ENCODE measurements at places on chromosomes 7 and 10.
A peak's percentile ranks its signal among the peaks of the same experiment; 100 is the strongest.

- DNase-seq: no peak
These were observed 70.3 kb upstream of the LOXL4 start for GRCh38 chr10:98338318-98338717.

DNA sequence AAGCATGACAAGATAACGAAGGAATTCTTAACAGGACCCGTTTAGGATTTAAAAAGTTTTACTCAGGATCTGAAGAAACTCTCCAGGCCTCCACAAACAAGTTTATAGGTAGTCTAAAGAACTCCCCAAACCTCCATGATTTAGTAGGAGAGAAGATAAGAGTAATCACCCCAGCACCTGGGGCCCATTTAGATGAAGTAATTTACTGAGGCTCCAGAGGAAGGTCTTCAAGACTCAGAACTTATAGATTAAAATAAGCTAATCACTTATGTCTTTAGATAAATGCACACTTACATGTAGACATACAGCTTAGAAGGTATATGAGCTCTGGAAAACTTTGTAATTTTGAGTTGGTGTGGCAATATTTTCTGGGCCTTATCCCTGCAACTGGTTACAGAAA, 123.8 kb downstream of the HBP1 start:
- no peak for DNase-seq

- DNase-seq: no peak
These were observed 84.1 kb upstream of the LRRC4 start for GRCh38 chr7:128115336-128115820.

DNA sequence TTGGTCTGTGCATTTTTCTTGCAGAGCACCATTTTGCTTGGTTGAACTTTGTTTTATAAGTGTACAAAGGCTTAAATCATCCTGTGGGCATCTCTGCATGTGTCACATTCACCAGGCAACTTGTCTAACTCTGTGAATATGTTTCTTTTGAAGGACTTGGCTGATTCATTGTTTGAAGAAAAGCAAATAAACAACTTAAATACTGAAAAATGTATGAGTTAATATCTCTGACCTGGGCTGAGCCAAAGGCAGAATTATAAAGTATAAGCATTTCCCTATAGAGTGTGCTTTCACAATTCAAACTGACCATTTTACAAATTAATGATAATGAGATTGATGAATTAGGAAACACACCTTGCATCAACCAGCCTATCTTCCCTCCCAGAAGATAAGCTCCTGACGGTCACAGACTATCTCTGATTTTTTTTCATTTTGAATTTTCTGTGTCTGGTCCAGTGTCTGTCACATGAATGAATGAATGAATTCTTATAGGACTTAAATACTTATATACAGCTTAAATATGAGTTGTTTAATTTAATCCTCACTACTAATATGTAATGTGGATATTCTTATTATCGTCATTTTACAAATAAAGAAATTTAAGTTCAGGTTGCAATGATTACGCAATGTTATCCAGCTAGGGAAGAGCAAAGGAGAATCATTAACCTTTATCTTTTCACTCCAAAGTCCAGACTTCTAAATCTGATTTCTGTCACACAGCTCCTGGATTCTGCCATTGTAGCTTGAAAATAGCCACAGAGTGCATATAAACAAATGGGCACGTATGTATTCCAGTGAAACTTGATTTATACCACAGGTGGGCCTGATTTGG, 182.0 kb upstream of the PHYHIPL start:
- no peak for DNase-seq

- no peak for DNase-seq
These were observed 7.4 kb downstream of the PRPS1L1 start for GRCh38 chr7:18020138-18020715.

DNA sequence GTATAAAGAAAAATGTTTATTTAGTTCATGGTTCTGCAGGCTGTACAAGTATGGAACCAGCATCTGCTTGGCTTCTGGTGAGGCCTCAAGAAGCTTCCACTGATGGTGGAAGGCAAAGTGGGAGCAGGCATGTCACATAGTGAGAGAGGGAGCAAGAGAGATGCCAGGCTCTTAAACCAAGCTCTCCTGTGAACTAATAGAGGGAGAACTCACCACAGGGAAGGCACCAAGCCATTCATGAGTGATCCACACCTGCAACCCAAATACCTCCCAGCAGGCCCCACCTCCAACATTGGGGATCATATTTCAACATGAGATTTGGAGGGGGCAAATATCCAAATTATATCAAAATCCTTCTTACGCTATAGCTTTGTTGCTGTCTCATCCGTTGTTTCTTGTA, 113.1 kb downstream of the CPED1 start:
- DNase-seq: no peak

- DNase-seq: no peak
These were observed 103.6 kb upstream of the EGR2 start for GRCh38 chr10:62919776-62920175.

GRCh38 chr10:82821043-82821442, 946.0 kb downstream of the NRG3 start:
- DNase-seq: no peak

DNA sequence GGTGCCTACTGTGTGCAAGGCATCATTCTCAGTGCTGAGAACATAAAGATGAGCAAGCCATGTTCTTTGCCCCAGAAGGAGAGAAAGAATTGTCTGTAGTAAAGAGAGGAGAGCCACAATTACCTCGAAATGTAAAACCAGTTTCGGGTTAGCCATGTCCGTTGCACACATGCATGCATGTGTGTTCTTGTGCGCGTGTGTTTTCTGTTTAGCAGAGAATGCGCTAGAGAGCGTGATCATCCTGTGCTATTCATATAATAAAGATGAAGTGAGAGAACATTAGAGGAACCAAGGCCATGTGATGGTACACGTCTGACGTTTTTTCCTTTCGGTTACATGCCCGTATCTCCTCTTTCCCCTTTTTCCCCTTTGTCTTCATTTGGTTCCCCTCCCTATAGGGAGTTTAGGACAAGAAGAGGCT, 158.2 kb downstream of the CELF2 start:
- DNase-seq: no peak

GRCh38 chr10:7550013-7550412, 116.8 kb downstream of the ITIH5 start:
- DNase-seq: no peak

DNA sequence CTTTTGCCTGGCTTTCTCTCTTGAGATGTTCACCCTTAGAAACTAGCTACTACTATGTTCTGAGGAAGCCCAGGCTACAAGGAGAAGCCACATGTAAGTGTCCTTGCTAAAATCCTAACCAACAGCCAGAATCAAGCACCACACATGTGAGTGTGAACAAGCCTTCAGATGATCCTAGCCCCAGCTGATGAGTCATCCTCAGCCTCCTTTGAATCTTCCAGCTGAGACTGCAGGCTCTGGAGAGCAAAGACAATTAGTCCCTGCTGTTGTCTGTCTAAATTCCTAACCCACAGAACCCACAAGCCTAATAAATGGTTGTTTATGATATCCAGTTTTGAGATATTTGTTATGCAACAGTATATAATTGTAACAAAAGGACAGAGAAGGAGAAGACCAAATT, 92.8 kb upstream of the TAC1 start:
- no peak for DNase-seq

- DNase-seq: no peak
These were observed 143.5 kb downstream of the PIP4K2A start for GRCh38 chr10:22570733-22571430.

DNA sequence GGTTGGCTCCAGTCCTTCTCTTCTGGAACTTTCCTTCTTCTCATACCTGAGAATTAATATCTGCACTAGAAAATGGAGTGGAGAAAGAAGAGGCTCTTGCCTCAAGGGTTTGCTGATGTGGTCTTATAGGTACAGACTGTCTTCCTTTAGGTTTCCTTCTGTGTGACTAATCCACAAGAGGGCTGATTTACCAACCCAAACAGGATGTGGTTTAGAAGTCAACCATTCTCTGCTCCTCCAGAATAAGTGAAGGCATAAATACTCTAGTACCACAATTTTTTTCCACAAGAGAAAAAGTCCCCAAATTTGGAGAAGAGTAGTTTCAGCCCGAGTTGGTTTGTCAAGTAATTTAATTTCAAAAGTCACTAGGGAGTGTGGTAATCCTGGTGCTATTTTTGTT, 85.8 kb downstream of the NRP1 start:
- DNase-seq: no peak

DNA sequence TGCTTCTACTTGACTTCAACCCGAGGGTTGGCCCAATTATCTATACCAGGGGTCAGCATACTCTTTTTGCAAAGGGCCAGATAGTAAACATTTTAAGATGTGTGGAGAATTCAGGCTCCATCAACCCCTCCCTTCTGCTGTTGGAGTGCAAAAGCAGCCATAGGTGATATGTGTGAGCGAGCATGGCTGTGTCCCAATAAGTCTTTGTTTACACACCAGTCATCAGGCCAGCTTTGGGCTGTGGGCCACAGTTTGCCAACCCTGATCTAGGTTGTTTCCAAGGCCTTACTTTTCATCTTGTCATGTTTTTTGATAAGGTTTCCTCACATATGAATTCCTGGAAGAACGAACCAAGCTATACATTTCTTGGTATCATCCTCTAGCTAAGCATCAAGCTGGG, 136.9 kb upstream of the VIPR2 start:
- DNase-seq: no peak

GRCh38 chr7:147937428-147937827, 653.1 kb upstream of the C7orf33 start:
- no peak for DNase-seq

- DNase-seq: no peak
These were observed at the start of gene HECW1 for GRCh38 chr7:43112459-43112940. HECW1 (plus strand) TSS chr7:43112647; CDS start chr7:43243906, 131,259 bp downstream.

GRCh38 chr10:22381262-22381661, 36.0 kb downstream of the SPAG6 start:
- no peak for DNase-seq

GRCh38 chr10:122549636-122550035, 10.9 kb upstream of the DMBT1 start:
- DNase-seq: no peak

GRCh38 chr10:6145166-6145987, 56.5 kb downstream of the RBM17 start:
- DNase-seq: peak; percentile 85

DNA sequence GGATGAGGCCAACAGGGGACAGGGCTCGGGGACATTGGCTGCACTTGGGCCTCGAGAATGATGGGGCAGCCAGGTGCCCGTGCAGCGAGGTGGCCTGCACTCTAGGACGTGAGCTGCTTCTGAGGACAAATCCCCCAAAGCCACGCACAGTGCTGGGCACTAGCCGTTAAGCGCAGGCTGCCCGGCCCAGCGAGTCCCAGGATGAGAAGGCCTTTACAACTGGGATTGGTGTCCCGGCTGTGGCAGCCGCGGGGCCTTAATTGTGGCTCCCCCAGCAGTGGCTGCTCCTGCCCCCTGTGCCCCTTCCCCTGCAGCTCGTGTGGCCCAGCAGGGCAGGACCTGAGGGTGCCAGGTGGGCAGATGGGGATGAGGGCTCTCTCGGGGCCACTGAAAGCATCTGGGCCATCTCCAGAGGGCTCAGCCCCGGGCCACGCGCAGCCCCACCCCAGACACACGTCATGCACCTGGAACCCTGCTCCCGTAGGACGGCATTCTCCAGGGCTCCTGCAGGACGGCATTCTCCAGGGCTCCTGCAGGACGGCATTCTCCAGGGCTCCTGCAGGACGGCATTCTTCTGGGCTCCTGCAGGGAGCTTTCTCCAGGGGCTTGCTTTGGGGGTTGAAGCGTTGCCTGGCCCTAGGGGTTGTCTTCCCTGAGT, 6.6 kb downstream of the PWWP2B start:
- no peak for DNase-seq

DNA sequence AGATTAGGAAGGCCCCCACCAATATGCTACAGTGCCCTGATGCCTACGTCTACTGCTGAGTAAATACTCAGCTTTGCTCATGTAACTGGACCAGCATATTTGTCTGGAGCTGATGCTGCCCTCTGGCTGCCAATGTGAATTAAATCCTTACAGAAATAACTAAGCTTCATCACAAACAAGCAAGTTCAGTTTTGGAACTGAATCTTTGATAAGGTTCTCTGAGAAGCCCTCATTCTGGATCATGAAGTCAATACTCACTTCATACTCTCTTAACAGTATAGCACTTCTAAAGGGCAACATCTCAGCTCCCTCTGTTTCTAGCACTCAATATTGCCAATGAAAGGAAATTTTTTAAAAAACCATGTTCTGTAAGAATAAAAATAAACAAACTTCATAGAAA, 246.7 kb downstream of the ETV1 start:
- no peak for DNase-seq

DNA sequence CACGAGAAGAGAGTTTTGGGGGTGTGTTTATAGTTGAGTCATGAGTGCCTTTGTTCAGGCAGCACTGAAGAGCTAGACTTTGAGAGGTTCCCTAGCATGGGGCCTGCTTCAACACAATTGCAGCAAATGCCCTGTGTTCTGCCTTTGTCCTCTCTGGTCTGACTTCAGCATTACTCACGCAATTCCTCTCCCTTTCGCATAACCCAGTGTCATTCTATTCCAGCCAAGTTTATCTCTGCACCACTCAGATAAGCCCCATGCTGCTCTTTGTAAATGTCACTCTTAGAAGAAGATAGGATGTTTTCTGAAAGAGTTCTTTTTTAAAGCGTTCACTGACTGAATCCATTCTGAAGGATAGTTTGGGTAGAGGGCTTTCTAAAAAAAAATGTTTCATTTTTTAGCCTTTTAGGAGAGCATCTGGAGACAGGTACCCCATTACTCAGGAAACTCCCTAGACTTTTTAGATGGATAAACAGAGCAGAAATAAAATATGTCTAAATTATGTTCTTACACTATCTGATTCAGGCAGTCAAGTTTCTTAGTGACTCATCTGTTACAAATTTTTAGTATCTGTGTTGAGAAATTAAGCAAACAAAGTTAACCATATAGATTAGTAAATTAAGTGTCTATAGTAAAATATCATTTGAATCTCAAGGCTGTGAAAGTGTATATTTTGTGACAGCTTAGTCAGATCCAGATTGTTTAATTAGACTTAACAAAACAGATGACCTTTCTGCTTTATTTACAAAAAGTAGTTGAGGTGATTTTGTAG, 318.5 kb downstream of the GPR158 start:
- DNase-seq: no peak

GRCh38 chr7:54932818-54933543, 85.8 kb upstream of the EGFR start:
- DNase-seq: peak; percentile 67

GRCh38 chr7:32089678-32090077, 19.5 kb upstream of the PDE1C start:
- no peak for DNase-seq

GRCh38 chr10:70602665-70603448, at the start of gene PRF1:
PRF1 (minus strand) TSS chr10:70602741; CDS start chr10:70600902, 1,839 bp downstream.
- peak; percentile 65 for DNase-seq

GRCh38 chr10:22464966-22465629, 119.8 kb downstream of the SPAG6 start:
- no peak for DNase-seq

- DNase-seq: no peak
These were observed 19.1 kb upstream of the ARMS2 start for GRCh38 chr10:122435212-122435827.

- no peak for DNase-seq
These were observed 735.0 kb upstream of the ZWINT start for GRCh38 chr10:57096044-57096443.

DNA sequence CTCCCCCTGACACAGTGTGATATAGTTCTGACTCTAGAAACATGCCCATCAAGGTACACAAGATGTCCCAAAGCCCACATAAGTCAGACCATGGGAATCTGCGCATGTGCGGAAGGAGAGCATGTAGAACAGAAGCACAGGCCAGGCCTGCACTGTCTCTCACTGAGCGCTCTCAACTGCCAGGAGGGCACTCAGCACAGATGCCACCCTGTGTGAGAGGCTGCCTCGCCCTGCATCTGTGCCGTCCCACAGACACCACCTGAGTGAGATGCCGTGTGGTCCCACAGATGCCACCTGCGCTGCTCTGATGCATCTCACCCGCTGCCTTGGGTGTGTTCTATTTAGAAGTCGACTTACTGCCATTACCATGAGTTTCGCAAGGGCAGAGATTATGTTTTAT, 98.4 kb downstream of the VOPP1 start:
- DNase-seq: no peak
